Stimulated activated CD8-positive, alpha-beta memory T cell treated with anti-CD3 and anti-CD28 coated beads, Interleukin-4, amount 100 ng/mL, for 1 hour (primary cell): ENCODE measurements at places on chromosomes 11 and 22.
A peak's percentile ranks its signal among the peaks of the same experiment; 100 is the strongest.

GRCh38 chr11:69365558-69365957 lies 71.6 kb downstream of the MYEOV start:
- DNase-seq = no peak

DNA sequence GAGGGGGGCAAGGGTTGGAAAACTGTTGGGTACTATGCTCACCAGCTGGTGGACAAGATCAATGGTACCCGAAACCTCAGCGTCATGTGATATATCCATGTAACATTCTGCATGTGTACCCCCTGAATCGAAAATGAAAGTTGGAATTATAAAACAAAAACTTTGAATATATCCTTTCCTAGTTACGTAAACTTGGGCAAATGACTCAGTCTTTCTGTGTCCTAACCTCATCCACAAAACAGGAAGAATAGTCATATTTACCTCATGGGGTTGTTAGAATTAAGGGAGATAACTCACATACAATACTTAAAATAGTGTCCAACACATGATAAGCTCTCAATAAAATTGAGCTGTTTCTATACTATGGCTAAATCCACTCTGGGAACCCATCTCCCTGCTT lies 620.1 kb upstream of the KIRREL3 start:
- DNase-seq = no peak

GRCh38 chr22:36166086-36166485 lies 5.5 kb upstream of the APOL3 start:
- DNase-seq = no peak

DNA sequence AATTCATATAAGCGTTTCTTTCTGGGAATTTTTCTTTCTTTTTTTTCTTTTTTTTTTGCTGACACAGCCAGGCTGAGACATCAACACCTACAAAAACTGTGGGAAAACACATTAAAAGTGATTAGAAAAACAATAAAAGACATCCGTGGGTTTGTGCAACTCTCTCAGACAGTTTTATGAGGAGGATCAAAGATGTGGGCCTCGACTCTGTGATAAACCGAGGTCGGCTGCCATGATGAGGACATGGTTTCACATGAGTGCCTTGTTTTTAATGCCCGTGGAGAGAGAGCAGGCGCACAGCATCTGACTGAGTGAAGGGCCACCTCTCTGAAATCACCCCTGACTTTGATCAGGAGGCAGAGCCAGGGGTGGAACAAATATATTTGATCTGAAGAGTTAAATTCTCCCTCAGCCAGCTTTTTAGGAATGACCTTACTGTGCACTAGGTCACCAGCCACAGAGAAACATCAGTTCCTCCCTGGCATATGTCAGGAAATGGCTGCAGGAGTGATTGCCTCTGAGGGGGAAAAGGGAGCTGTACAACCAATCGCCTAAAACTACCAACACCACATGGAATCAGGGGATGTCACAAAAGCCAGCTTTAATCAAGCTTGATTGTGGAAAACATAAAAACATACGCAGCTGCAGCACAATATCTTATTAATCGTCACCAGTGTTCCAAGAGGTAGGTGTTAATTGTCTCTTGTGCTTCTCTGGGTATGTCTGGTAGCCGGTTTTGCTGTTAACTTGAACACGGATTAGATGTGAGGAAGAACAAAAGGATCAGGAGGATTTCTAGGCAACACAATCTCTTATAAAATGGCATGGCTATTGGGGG lies 164.7 kb downstream of the MAML2 start:
- DNase-seq = no peak

DNA sequence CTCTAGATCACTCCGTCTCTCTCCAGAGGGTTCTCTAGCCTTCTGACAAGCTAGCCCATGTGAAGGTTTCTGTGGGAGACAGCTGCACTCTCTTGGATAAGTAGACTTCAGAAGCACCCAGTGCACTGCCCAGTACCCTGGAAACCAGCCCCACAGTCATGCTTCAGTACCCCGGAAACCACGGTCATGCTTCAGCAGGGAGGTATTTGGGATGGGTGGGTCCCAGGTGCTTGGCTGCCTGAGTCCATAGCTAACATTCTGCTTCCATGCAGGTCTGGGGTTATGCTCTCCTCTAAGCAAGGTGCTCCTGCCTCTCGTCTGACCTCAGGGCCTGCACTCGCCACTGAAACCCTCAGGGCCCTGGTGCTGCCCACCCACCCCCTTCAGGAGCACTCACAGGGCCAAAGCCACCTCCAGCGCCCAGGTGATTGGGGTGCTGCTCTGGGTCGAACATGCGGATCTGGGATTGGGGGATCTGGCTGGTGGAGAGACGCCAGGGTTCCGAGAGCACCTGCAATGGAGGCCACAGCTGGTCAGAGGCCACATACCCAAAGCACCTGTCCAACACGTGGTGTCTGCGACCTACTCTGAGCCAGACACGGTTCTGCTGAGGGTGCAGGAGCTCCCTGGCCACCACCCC lies 7.3 kb upstream of the SYCE3 start:
- DNase-seq = no peak

DNA sequence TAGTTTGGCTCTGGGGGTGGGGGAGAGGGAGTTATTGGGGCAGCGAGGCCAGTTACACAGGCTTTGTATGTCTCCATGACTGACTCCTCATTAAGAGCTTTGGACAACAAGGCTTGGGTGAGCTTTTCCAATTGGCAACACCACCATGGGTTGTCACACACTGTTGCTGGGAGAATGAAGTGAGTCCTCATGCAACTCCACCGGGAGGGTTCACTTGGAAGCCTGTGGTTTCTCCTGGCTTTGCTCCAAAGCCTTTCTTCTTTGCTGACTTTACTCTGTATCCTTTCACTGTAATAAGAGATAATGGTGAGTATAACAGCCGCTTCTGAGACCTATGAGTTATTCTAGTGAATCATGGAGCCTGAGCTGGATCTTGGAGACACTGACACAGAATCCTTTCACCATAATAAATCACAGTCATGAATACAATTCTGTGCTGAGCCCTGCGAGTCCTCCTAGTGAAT lies 24.9 kb downstream of the EIF3F start:
- DNase-seq = no peak

DNA sequence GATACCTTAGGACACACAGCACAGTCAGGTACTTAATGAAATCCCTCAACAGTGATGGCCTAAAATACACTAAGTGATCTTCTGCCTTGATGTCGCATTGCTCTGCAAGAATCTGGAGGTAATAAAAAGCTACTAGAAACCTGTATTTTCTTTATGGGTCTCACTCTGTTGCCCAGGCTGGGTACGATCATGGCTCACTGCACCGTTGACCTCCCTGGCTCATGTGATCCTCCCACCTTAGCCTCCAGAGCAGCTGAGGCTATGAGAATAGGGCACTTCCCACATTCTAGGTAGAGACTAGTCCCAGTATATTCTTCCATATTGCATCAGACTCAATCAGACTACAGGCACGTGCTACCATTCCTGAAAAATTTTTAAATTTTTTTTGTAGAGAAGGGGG lies 21.7 kb downstream of the VSIG10L2 start:
- no peak for DNase-seq

- DNase-seq = no peak
Measured at GRCh38 chr11:19846654-19847305, 134.1 kb downstream of the NAV2 start.

DNA sequence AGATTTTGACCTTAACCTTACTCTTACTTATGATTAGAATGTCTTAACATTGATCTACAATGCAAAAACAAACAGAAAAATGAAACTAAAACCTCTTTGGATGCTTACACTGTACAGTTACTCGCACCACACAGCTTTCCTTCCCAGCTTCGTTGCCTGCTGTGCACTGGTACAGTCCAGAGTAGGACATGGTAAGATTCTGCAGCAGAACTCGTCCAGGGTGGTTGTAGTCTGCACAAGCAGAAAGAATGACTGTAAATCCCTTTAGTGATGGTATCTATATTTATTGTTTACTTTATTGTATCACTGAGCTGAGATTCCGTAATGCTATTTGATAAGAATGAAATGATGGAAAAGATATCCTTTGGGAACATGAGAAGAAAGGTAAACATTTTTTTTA lies 21.0 kb upstream of the HSPA8 start:
- DNase-seq = no peak

GRCh38 chr22:27628891-27629631 lies 172.5 kb downstream of the MN1 start:
- DNase-seq = no peak

GRCh38 chr11:9446230-9446629 lies 14.6 kb upstream of the ZNF143 start:
- no peak for DNase-seq

DNA sequence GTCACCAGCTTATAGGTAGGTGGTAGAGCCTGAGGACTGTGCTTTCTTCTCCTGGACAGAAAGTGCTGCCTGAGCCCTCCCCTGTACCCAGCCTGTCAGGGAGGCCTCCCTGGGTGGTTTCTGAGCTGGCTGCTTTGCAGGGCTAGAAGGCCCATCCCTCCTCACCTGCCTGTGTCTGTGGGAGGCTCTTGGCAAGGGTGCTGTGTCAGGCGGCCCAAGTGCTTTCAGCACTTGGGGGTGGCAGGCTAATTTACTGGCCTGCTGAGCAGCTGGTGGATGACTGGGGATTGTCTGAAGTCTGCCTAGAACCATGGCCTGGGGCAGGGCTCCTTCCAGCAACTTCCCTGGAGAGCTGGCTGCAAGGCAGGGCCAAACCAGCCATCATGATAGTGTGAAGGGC lies 139.0 kb upstream of the NAV2 start:
- no peak for DNase-seq

- no peak for DNase-seq
Measured at GRCh38 chr11:100676901-100677300, 10.2 kb upstream of the ARHGAP42 start.

GRCh38 chr11:48033918-48034341 lies 53.6 kb downstream of the PTPRJ start:
- no peak for DNase-seq

DNA sequence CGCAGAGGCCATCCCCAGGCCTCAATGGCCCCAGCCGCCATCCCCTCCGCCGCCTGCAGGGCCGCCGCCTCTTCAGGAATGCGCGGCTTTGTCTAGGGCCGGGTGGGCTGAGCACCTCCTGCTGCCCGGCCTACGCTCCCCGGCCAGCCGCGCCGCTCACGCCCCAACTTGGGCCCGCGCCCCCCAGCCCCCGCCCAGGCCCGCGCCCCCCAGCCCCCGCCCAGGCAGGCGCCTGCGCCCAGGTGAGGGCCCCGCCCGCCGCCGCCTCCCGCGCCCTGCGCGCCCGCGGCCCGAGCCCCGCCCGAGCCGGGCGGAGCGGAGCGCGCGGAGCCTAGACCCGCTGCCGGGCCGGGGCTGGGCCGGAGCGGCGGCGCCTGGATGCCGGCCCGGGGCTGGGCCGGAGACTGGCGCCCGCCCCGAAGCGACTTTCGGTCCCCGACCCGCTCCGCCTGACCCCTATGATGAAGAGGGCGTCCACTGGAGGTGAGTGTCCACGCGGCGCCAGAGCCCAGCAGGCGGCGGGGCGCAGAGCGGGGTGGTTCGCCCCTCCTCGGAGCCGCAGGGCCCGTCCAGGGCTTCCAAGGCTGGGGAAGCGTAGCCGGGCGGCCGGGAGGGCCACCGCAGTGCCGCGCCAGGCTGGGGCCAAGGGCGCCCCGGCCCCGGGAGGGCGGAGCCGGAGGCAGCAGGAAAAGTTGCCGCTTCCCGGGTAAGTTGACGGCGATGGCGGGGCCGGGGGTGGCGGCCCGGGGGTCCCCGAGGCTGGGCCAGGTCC lies 34.3 kb upstream of the PRODH start:
- no peak for DNase-seq

- no peak for DNase-seq
Measured at GRCh38 chr11:17792161-17792560, 57.6 kb downstream of the KCNC1 start.

DNA sequence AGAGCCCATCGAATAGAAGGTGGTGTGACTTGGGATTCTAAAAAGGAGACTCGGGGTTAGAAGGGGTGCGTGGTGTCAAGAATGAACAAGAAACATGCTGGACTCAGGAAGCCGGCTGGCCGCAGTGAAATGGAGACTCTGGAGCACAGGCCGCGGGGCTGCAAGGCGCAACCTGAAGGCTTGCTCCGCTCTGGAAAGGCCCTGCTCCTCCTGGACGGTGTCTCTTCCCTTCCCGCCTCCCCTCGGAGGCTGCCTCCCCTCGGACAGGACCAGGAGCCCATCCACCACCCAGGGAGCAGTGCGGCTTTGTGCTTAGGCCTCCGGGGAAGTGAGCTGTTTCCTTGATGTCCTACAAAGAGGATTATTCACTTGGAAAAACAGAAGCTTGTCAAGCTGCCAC lies 170.1 kb downstream of the OPCML start:
- no peak for DNase-seq

DNA sequence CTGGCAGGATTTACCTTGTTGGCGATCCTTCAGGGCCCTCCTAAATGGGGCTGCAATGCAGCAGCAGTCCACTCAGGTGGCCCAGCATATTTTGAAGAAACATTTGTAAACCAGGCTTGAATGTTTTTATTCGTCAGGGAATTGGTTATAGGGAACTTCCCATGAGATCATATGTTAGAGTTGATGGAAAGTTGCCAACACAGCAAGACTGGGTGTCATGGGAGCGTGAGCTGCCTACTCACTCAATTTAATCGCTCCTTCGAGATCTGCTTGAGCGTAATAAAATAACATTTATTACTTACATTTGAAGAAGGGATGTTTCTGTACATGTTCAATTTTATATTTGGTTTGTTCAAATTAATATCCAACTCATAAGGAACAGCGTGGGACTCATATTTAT lies 19.4 kb downstream of the OR2AT4 start:
- no peak for DNase-seq

DNA sequence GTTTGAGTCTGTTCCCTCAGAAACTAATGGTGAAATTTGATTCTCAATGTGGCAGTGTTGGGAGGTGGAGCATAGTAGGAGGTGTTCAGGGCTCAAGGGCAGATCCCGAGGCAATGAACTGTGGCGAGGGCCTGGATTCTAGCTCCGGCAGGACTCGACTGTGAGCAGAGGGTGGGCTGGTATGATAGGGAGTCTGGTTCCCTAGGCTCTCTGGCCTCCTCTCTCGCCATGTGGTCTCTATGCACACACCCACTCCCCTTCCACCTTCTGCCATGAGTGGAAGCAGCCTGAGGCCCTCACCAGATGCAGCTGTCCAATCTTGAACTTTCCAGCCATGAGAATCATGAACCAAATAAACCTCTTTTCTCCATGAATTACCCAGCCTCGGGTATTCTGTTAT lies 32.3 kb downstream of the ATP6V1E1 start:
- no peak for DNase-seq

DNA sequence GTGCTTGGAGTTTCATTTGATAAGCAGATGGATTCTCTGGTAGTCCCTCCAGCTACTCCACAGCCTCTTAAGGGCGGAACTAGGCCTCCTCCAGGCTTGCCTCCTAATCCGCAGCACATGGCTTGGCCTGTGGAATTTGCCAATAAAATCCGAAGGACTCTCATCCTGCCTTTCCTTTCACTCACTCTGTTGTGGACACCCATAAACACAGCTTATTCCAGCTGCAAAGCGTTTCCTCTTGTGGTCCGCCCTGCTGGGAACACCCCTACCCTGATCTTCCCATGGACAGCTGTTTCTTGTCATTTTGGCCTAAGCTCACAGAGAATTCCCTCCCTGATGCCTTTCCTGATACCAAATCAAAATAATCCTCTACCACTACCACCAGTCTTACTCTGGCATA lies 546.2 kb downstream of the NTM start:
- no peak for DNase-seq

- peak; percentile 34 for DNase-seq
Measured at GRCh38 chr11:1693327-1694063, 3.5 kb upstream of the KRTAP5-6 start.
